Fibroblast of lung (primary cell): ENCODE measurements at places on chromosomes 16 and 17. TPM values are rescaled to one million over a fixed set of nuclear protein-coding genes. Genes with fewer than 3 reads are reported as not detected.

The ABCC6 gene
- 2.1 and 6.3 TPM in 2 replicates for total RNA-seq

The NHERF2 gene
- total RNA-seq: 16.9 and 21.5 TPM in 2 replicates

The CSH1 gene
- not detected in 2 replicates for total RNA-seq

The CMTM2 gene
- not detected in 2 replicates for total RNA-seq

The SNAI3 gene
- under 0.01 and 0.17 TPM in 2 replicates for total RNA-seq

The NPIPA2 gene
- total RNA-seq: 0.77 and 0.99 TPM in 2 replicates

The MAPK8IP3 gene
- 24.1 and 36.3 TPM in 2 replicates for total RNA-seq

The RUNDC3A gene
- total RNA-seq: under 0.01 TPM in 1 of 2 replicates, not detected in the other

The PDILT gene
- total RNA-seq: not detected in 2 replicates

The CENPN gene
- 8.7 and 19.5 TPM in 2 replicates for total RNA-seq

The CCL1 gene
- not detected in 2 replicates for total RNA-seq

The SMIM36 gene
- total RNA-seq: not detected in 2 replicates

The SOX9 gene
- total RNA-seq: 4.1 and 5.4 TPM in 2 replicates

The SSTR5 gene
- total RNA-seq: not detected in 2 replicates

The ITGB3 gene
- 13.1 and 22.0 TPM in 2 replicates for total RNA-seq

The SLC9A5 gene
- total RNA-seq: 1.0 and 2.3 TPM in 2 replicates

The XYLT1 gene
- total RNA-seq: 12.3 and 21.8 TPM in 2 replicates

The ZG16 gene
- total RNA-seq: not detected in 2 replicates

The ANKFN1 gene
- total RNA-seq: 0.26 TPM in 1 of 2 replicates, not detected in the other

The CA5A gene
- not detected in 2 replicates for total RNA-seq

The SHCBP1 gene
- total RNA-seq: 1.3 and 7.3 TPM in 2 replicates

The RHBDL3 gene
- total RNA-seq: 0.17 and 0.26 TPM in 2 replicates

The TMED6 gene
- total RNA-seq: not detected in 2 replicates

The MGAT5B gene
- total RNA-seq: 0.17 and 0.26 TPM in 2 replicates

The C17orf78 gene
- total RNA-seq: not detected in 2 replicates
